ENCODE measurements at places on chromosomes 1 and 21.
A peak's percentile ranks its signal among the peaks of the same experiment; 100 is the strongest.

DNA sequence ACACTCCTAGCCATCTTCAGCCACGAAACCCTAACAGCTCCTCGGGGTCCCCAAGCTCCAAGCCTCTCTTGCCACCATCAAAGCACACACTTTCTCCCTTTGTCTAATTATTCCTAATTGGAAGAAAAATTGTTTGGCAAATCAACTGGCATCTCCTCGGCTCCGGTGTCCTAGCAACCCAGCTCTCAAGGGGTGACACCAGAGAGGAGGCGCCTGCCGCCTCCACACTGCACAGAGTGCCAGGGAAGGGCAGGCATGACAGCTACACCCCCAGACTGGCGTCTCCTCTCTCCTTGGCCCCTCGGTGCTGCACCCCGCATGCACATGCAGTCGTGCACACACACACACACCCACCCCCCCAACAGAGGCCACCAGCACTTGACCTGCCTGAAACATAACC is 18.2 kb upstream of the GJB5 start:
- no peak for DNase-seq

DNA sequence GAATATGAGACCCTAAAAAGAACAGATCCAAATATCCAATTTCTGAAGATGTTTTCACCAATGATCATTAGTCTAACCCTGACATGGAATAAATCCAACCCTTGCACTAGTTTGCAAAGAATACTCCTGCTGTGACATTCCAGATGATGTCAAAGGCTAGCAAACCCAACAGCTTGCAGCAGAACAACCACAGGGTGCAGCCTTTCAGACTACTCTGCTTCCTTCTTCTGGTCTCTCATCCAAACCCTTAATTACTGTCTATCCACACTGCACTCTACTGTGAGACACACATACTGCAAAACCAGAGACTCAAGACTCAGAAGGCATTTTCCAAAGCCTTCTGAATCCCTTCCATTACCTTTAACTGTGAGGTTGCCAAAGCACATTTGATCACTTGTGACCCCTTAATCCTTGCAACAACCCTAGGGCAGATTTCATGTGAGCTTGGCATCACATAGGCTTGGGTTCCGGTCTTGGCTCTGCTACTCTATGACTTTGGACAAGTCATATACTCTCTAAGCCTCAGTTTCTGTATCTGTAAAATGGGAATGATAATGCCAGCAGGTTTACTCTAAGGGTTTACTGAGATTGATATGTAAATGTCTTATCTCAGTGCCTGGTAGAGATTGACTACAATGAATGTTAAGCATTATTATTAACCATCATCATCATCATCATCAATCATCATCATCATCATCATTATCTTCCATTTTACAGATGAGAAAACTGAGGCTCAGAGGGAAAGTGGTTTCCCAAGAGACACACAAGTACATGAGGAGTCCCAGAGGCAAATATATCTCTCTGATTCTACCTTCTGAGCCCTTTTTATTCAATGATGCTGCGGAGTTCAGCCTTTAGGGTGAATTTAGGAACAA is 94.5 kb downstream of the SYF2 start:
- no peak for DNase-seq

DNA sequence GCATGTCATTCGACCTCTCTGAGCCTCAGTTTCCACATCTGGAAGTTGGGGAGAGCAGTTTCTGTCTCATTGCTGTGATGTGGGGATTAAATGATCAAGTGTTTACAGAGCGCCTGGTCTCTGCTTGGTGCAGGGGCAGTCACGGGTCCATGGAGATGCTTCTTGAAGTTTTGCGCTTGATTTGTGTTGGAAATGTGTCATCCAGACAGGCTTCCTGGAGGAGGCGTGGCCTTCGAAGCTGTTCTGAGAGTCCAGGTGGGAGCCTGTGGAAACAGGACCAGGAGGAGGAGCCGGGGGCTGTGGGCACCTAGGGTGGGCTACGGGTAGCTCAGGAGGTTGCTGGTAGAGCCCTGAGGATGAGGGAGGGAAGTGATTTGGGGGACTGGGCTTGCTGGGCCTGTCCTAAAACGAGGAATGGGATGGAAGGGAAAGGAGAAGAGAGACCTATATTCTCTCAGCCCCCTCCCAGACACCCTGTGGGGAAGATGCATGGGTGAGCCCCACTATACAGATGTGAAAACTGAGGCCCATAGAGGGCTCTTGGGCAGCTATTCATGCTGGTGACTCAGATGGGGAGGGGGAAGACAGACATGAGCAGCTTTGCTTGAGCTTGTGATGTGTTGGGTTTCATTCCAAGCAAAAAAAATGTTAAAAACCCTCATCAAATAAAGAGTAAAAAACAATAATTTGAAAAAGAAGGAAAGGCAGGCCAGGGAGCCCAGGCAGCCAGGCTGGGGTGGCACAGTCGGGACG is 107.2 kb upstream of the WNT4 start:
- DNase-seq = no peak

- DNase-seq = peak; percentile 63
These were observed at the start of gene IGSF9 for GRCh38 chr1:159945483-159946241. IGSF9 (minus strand) TSS chr1:159945613; CDS start chr1:159943454, 2,159 bp downstream.

DNA sequence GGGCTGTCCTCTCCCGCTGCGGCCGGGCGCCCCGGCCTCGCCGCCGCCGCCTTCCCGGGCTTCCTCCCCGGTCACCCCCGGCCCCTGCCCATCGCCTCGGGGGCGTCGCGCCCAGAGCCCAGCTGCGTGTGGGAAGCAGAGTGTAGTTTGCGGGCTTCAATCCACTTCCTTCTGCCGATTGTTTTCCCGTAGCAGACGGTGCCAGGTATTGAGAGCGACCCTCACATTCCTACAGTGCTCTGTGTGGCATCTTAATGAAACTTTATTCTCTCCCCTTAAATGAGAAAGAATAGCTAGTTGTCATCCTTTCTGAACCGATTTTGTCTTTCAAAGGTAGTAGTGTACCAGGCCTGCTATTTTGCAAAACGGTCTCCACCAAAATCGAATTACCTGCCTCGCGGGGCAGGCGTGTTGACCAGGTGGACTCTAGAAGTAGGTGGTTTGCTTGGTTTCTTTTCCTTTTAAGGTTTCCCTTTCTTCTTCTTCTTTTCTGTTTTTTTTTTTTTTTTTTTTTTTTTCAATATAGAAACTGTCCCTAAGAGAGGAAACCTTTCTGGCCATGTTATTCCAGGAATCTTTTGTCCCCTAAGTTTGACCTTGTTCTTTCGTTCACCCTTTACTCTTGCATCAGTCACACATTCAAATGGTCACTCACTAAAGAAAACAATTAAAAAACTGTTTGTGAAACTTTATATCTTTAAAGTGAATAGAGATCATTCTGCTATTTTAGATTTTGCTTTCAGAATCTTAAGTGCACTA is 881 bp downstream of the USP25 start:
- no peak for DNase-seq

DNA sequence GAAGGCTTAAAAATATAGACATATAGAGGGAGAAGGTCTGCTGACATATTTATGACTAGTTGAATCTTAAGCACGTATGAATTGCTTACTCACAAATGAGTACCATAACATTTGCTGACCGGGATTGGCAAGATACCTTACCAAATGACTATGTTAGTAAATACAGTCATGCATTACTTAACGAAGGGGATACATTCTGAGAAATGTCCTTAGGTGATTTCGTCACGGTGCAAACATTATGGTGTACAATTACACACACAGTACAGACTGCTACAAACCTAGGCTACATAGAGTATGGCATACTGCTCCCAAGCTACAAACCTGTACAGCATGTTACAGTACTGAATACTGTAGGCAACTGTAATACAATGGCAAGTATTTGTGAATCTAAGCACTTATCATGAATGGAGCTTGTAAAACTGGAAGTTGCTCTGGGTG is 19.4 kb upstream of the UBE2U start:
- DNase-seq = no peak

DNA sequence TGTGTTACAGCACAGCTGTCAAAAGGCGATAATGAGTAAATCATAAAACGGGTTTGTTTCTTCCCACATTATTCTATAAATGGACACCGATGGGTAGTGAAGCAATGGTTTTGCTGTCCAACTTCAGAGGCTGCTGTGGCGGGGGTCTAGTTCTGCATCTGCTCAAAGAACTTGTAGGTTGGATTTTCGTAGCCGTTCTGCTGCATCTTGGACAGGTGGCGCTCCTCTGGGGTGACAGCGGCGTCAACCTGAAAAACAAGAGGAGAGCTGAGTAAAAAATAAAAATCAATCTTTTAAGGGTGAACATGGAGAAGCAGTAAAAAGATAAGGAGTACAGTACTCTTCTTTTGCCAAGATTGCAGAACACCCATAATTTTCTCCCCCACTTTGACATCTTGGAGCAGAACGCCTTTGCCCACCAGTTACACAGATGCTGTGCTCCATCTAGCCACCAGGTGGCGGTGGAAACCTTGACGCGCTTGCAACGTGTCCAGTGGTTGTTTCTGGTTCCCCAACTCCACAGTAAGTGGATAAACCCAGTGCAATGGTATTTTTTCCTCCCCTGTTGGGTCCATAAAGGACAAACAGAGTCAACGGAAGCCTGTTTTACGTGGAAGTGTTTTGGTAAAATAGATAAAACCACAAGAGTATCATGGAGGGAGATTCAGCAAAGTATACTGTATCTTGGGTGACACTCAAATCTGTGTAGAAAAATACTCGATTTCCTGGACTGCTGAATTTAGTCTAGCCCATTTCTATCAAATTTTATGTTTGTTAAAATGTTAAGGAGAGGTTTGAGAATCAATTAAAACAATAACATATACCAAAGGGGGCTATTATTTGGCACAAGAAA is 147.0 kb downstream of the GABPA start:
- DNase-seq = peak; percentile 18

GRCh38 chr1:84719543-84720217 is 29.4 kb upstream of the SSX2IP start:
- DNase-seq = no peak

- DNase-seq = no peak
These were observed 37.1 kb downstream of the NEXN start for GRCh38 chr1:77925518-77925917.

- no peak for DNase-seq
These were observed at the start of gene OR11L1 for GRCh38 chr1:247841796-247842195. OR11L1 (minus strand) TSS chr1:247841896; CDS start chr1:247841896, 0 bp downstream.

- DNase-seq = no peak
These were observed 450.8 kb downstream of the USP25 start for GRCh38 chr21:16180614-16181013.

DNA sequence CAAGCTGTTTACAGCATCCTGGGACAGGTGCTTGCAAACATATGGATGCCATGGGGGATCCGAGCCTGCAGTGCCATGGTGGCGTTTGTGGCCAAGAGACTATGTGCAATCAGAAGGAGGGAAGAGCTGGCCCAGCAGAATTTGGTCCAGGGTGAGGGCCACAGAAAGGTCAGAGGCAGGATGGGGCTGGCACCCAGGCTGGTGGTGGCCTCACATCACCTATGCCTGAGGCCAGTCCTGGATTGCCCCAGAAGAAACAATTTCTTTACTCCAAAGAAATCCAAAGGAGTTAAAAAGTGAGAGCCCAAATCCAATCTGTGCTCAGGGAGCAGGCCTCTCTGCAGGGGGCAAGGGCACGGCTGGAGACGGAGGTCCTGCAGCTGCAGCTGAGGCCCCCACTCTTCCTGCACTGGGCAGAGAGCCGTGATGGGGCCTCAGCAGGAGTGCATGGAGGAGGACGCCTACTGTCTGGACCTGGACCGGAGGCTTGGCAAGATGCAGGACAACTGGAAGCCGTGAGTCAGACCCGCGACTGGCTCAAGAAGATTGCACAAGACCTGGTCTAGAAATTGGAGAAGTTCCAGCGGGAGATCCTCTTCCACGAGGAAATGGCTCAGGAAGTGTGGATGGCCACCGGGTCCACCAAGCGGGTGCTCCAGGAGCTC is 163.5 kb downstream of the RYR2 start:
- DNase-seq = no peak

DNA sequence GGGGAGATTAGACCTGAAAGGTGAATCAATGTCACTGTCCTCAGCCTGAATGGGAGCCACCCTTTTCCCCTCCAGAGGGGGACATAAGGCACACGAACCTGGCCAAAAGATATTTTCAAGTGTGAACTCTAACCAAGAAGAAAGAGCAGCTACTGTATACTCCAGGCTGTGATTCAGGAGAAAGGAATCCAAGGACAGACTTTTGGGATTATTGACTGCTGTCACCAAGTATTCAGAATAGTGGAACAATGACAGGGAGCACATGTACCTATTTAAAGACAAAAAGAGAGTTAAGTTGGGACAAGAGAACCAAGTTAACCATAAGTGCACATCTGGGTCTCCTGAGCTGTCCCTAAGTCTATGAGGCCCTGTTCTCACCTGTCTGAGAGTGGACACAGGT is 2.4 kb downstream of the ICMT start:
- DNase-seq = no peak

DNA sequence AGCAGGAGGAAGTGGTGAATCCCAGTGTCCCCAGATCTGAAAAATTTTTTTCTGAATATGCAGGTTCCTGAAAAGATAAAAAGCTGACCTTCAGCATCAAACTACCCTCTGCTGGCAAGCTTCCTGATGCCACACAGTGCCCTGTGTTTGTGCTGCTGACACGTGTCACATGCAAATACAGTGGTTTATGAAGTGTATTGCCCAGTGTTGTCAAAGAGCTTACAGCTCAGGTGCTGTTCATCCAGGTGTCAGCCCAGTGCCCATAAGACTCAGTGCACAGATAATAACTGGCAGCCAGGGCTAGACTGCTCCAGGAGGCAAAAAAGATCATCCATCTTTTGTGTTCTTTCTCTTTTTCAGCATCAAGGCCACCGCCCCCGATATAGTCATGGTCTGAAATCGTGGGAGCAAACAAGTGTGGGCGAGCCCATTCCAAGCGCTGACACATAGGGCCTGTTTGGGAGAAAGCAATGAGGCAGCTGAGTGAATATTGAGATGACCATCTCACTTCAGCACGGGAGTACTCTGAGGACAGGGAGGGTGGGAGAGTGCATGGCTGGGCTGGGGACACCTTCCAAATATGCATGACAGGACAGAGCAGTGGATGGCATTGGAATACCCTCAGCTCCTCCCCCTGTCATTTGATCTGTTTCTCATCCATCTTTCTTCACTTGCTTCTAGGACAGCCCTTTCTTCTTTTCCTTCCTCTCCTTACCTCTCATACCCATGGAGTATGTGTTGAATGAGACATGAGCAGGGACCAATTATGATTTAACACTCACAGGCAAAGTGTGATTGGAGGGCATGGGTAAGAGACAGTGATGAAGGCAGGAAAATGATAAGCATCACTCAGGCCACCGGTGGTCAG is 6.4 kb upstream of the KCNK1 start:
- DNase-seq = no peak

All from stimulated activated CD8-positive, alpha-beta memory T cell treated with anti-CD3 and anti-CD28 coated beads, Interleukin-2, amount 100 ng/mL, for 1 hour (primary cell).